ENCODE measurements at places on chromosomes 4 and X.

GRCh38 chrX:19571711-19572110 lies 56.4 kb upstream of the MAP3K15 start:
- DNase-seq = no peak

- DNase-seq = no peak
Measured at GRCh38 chr4:53895137-53895536, 169.3 kb downstream of the CHIC2 start.

DNA sequence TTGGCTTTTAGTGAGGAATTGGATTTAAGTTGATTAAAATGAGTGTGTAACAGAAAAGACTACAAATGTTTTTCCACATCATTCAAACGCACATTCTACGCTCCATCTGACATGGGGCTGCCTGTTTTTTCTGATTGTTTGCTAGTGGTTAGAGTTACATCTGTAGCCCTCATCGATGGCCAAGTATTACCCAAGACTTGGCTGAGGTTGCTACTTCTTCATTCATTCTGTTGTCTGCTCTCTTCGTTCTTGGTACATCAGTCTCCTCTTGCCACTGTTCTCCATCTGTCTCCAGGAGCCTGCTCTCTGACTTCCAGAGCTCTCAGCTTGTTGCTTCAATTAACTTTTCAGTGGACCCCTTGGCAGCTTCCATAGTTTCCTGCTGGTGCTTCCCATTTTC lies 1844.6 kb upstream of the TENM3 start:
- DNase-seq = no peak

- DNase-seq = no peak
Measured at GRCh38 chr4:181588733-181589302, 654.4 kb upstream of the TENM3 start.

GRCh38 chrX:16612257-16612897 lies 37.6 kb upstream of the S100G start:
- DNase-seq = no peak

DNA sequence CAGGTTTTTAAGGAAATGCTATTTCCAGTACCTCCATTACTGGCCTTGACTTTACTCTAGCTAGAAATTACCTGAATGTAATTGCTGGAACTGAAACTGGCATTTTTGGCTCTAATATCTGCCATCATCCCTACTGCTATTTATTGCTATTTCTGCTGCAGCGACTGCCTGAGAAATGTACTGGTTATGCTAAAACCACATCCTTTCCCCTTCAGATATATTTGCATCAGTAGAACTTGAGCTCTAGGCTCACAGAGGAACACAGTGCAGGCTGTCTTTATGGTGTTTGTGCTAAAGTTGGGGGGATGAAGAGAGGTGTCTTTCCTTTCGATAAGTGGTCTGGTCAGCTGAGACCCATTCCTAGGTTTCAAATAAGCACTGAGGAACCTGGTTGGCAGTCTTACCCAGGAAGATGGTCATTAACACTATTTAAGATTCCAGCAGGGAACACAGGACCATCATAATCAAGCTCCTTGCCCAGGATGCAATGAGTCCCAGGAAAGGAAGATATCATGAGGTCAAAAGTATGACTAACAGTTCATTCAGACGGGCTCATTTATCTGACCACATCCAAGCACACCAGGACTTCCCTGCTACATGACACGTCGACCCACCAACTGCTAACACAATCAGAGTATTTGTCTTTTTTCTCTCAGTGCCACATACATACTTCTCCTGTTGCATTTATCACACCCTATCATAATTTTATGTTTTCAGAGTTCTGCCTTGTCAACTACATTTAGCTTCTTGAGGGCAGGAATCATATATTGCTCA lies 137.4 kb downstream of the GABRA3 start:
- no peak for DNase-seq

- no peak for DNase-seq
Measured at GRCh38 chrX:69618803-69619202, 2.9 kb downstream of the EDA start.

- no peak for DNase-seq
Measured at GRCh38 chrX:40004246-40004535, 93.6 kb downstream of the BCOR start.

- DNase-seq = peak; percentile 69
Measured at GRCh38 chr4:181504924-181505323, 738.3 kb upstream of the TENM3 start.

DNA sequence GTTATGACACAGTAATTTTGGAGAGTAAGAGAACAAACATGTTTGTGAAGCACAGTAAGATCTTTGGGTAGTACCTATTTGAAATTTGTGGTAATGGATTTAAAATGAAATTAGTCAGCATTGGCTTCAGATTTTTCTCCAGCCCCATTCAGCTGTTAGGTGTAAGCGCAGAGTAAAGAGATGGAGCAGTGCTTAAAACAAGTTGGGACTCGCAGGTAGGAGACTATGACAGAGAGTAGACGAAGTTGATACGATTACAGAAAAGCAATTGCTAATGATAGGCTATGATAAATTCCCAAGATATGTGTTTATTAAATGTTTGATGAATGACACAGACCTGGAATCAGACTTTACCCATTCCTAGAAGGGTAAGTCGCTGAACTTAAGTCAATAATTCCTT lies 72.6 kb downstream of the CHIC2 start:
- DNase-seq = no peak

DNA sequence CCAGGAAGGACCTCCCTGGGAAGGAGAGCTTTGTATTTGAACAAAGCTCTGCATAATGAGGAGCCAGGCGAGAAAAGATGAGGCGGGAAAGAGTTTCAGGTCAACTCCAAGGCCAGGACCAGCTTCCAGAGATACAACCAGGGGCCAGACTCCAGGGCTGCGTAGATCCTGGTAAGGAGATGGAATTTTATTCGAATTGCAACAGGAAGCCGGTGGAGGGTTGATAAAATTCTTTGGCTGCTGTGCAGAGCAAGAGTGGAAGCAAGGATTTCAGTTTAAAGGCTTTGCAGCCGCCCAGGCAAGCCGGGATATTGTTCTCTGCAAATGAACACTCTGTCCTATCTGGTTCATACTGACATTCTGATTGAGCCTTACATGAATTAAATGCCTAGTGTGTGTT lies 40.2 kb upstream of the CBR4 start:
- no peak for DNase-seq

GRCh38 chr4:88522702-88523324 lies 763 bp downstream of the PYURF start:
- peak; percentile 41 for DNase-seq

GRCh38 chr4:113639326-113639725 lies 122.2 kb downstream of the CAMK2D start:
- no peak for DNase-seq

DNA sequence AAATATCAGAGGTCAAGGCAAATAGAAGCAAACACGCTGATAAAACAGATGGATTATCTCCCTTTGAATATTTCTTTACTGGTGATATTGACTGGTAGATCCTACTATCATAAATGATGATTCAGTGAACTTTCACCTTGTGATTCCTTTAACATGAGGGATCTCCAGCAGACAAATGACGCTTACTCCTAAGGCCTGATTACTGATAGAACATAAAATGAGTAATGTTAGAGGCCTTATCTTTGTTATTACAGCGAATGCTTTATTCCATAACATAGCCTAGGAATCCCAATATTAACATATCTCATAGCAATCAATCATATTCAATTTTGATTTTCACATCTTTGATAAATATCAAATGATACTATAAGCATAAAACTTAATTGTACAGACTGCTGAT lies 152.3 kb downstream of the SLC10A7 start:
- no peak for DNase-seq

GRCh38 chr4:1027219-1027914 lies 15.9 kb downstream of the FGFRL1 start:
- no peak for DNase-seq

GRCh38 chrX:136574548-136574947 lies 42.5 kb downstream of the VGLL1 start:
- no peak for DNase-seq

DNA sequence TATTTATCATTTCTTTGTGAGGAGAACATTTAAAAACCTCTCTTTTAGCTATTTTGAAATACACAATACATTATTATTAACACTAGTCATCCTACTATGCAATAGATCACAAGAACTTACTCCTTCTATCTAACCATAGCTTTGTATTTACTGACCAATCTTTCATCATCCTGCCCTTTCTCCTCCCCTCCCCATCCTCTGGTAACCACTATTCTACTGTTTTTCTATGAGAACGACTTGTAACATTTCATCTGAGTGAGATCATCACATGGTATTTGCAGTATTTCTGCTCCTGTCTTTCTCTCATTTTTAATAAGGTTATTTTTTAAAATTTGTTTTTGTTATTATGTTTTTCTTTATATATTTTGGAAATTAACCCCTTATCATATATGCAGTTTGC lies 331.8 kb downstream of the TEX13C start:
- DNase-seq = no peak

DNA sequence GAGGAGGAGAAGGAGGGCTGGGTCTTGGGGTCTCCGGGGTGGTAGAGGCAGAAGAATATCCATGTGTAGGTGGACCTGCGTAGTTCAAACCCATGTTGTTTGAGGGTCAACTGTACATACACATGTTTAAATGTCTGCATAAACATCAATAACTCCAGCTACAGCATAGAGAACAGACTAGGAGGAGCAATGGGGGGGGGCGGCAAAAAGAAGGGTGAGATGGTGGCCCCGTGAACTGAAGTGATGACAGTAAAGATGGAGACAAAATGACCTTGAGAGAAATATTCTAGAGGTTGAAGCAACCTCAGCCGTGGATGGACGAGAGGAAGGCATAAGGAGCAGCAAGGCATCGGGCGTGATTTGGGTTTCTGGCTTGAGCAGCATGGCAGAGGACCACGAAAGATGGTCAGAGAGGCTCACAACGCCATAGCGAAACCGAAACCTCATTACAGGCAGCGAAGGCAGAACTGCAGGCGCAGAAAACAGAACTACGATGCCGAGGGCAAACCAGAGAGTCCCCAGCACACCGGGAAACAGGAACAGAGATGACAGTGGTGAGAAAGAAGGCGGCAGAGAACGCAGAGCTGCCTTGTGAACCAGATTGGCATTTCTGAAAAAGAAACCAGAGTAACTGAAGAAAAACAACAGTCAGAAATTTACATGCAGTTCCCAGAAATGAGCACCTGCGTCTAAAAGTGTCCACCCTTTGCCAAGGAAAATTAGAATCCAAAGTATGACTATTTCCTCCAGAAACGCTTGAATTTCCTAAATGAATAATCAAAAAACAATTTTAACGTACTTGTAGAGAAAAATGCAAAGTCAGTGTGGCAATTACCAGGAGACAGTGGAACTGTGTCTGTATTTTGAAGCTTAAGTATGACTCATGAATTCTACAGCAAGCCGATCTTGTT lies 50.3 kb upstream of the ENPP6 start:
- no peak for DNase-seq

DNA sequence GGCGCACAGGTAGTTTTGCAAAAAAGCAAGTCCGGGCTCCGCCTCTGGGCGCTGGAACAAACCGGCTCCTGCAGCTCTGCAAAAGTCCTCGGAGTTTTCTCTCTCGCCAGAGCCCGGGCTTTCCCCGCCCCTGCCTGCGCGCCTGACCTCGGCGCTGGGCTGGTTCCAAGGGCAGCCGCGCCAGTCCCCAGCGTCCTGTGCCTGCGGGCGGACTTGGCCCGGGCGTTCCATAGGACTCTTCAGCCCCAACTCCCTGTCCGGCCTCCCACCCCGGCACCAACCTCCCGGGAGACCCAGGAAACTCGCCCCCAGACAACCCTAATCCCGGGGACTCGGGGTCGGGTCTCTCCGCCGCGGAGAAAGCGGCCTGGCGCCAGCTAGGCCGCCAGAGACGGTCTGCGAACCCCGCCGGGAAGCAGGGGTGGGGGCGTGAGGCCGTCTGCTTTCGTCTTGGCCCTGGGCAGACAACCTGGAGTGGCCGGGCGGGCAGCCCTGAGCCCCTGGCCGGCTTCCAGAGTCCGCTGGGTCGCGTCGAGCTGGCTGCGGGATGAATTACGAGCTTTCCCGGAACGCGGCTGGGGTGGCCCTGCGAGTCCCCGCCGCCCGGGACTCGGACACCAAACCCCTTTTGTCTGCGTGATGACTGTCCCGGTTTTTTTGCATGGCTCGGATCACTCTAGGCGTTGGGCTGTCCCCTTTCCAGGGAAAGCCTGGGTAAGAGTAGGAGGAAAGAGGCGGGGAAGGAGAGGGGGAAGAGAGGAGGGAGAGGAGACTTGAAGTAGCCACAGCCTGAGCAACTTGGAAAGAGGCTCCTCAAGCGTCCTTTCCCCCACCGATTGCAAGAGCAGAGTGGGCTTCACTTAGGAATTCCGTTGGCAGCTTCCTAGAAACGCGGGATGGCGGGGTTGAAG lies 916 bp downstream of the MXRA5 start:
- no peak for DNase-seq

- DNase-seq = no peak
Measured at GRCh38 chr4:26130841-26131432, 189.9 kb upstream of the RBPJ start.

DNA sequence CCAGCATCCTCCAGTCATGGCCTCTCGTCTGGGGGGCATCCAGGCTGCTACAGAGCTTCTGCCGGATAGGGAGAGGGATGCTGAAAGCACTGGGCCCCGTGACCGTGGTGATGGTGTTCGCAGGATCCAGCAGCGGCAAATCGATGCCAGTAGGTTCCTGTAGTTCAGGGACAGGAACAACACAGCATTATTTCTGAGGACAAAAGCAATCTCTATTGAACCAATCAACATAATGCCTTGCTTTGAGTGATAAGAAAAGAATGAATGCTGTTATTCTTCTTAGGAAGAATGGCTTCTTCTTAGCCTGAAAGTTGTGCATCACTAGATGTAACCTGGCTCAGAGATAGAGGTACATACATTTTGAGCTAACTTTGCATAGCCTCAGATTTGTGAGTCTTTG lies 378.6 kb downstream of the UNC5C start:
- DNase-seq = no peak

- DNase-seq = no peak
Measured at GRCh38 chrX:5549512-5549911, 679.2 kb downstream of the NLGN4X start.

- DNase-seq = no peak
Measured at GRCh38 chr4:85818700-85819099, 343.8 kb downstream of the ARHGAP24 start.

- DNase-seq = no peak
Measured at GRCh38 chr4:2662598-2662997, 93.5 kb downstream of the TNIP2 start.

- no peak for DNase-seq
Measured at GRCh38 chr4:183241322-183241640, 78.8 kb downstream of the CLDN22 start.

DNA sequence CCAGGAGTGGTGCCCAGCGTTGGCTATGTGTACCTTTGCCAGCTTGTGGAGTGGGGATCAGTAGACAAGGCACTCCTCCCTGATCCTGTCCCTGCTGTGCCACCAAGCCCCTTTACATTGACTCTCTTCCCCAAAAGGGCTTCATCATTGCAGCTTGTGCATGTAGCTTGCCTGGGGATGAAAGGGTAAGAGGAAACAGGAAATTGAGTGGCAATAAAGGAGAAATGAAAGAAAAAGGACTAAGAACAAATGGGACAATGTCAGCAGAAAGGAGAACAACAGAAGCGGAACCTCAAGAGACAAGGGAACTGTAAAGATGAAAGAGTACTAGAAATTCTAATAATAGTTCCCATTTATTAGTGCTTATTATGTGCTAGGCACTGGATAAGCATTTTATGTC lies 8.7 kb upstream of the IL13RA1 start:
- DNase-seq = no peak

Measured in COR-L47 (cell line).